Sigmoid colon (tissue), 7 donors: ENCODE measurements at places on chromosomes 12 and 14.
A peak's percentile ranks its signal among the peaks of the same experiment; 100 is the strongest.

DNA sequence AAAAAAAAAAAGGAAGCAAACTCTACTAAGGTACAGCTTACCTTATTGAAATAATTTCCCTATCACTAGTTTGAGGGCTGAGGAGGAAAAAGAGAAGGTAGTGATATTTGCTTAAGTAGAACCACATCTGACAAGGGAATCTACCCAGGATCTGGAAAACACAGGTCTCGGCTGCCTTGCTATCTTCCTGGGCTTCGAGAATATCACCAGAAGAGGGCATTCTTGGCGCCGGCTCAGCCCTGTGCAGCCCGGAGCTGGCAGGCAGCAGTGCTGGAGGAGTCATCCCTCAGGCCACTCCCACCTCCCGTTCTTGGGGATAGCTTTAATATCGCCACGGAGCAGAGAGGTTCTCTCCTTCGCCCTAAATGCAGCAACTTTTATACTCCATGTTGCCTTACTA lies 1181.2 kb downstream of the VRK1 start:
- DNase-seq: peak; percentile 89

- DNase-seq: no peak
Measured at GRCh38 chr12:11524446-11524845, 125.0 kb upstream of the ETV6 start.

GRCh38 chr12:5070090-5070489 lies 26.4 kb downstream of the KCNA5 start:
- no peak for DNase-seq

GRCh38 chr14:75198291-75198933 lies 22.0 kb upstream of the TMED10 start:
- no peak for DNase-seq

DNA sequence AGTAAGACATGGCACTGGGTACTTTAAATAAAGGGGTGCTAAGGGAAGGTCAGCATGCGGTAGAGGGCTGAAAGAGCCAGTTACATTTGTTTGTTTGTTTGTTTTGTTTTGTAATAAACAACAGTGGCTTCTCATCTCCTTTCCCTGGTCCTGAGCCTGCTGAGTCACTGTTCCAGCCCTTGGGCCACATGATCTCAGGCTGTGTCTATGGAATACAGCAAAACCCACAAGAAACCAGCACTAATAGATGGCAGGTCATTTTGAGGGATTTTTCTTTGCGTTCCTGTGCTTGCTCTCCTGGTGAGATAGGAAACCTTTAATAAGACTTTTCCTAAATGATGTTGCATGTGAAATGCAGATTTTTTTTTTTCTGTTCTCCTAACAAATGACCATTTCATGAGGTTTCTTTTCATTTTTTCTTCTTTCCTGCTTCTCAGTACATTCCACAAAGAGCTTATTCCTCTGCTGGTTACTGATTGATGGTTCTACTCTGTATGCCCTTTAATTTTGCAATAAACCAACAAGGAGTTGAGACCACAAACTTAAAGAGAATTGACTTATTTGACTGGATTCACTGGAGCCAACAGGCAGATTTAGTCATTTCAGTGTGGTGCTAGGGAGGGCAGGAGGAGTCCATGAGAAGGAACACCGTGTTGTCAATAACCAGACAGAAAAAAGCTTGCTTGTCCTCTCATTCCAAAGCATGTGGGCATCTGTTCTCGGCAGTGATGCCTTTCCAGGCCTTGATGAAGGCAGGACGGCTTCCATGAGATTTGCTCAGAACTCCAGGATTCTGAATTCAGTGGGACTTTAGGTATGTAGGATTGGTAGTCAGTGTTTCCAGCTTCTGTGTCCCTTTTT lies 459.2 kb downstream of the RAD51B start:
- no peak for DNase-seq

DNA sequence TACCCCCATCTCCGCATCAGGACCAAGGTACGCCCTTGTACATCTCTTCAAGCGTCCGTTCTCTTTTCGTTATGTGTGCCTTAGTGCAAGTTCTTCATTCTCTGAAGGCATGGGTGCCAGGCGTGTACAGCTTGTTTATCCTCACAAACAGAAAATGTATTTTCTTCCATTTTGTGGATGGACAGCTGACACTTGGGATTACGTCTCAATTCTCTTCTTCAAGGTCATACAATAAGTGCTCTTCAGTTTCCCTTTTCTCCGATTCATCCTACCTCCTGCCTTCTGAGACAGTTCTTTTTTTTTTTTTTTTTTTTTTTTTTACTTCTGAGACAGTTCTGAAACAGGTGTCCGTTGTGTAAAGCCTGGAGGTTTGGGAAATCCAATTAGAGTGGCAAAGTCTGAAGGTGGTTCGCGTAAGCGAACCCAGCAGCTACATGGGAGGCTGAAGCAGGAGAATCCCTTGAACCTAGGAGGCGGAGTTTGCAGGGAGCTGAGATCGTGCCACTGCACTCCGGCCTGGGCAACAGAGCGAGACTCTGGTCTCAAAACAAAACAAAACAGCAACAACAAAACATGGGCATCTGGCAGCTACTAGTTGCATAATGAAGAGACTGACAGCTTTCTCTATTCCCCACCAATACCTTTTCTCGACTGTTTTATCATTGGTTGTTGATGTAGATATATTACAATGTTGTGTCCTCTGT lies 734 bp downstream of the COX6A1 start:
- no peak for DNase-seq

- no peak for DNase-seq
Measured at GRCh38 chr12:48221645-48222044, 18.6 kb upstream of the OR10AD1 start.

DNA sequence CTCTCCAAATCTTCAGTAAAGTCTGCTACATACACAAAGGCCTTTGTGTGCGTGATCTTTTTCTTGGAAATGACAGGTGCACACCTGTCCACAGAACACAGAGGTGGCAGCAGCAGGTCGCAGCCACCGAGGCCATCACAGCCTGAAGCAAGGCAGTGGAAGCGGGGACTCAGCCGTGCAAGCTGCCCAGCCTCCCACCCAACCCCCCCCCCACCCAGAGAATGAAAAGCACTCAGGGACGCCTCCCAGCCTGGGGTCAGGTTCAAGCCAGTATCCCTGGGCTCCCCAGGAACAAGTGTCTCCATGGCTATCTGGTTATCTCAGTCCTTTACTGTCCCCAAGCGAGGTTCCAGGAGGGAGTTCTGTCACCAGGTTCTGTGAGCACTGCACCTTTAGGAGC lies 31.2 kb upstream of the TSPAN9 start:
- peak; percentile 12 for DNase-seq

- DNase-seq: no peak
Measured at GRCh38 chr12:67594888-67595287, 53.7 kb upstream of the DYRK2 start.

GRCh38 chr12:59070322-59070933 lies 150.1 kb upstream of the LRIG3 start:
- DNase-seq: no peak

DNA sequence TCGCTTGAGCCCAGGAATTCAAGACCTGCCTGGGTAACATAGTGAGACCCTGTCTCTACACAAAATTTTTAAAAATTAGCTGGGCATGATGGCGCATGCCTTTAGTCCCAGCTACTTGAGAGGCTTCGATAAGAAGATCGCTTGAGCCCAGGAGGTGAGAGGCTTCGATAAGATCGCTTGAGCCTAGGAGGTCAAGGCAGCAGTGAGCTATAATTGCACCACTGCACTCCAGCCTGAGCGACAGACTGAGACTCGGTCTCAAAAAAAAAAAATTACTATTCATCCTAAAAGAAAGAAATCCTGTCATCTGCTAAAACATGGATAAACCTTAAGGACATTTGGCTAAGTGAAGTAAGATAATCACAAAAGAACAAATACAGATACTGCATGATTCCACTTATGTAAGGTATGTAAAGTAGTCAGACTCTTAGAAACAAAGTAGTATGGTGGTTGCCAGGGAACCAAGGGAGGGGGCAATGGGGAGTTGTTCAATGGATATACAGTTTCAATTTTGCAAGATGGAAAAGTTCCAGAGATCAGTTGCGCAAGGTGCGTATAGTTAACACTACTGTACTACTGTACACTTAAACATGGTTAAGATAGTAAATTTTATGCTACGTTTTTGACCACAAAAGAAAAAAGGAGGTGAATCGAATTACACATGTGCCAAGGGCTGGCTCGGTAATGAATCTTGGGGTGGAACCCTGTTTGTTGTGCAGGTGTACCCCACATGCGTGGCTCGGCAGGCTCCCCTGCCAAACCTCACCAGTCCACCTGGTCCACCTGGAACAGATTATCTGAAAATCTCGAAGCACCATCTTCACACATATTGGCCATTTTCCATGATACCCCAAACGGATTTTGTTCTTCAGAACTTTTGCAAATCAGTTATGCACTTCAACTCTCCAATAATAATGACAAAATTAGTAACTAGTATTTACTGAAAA lies 18.3 kb upstream of the ATP2A2 start:
- no peak for DNase-seq

- no peak for DNase-seq
Measured at GRCh38 chr12:62654326-62655241, 188.0 kb downstream of the MON2 start.

DNA sequence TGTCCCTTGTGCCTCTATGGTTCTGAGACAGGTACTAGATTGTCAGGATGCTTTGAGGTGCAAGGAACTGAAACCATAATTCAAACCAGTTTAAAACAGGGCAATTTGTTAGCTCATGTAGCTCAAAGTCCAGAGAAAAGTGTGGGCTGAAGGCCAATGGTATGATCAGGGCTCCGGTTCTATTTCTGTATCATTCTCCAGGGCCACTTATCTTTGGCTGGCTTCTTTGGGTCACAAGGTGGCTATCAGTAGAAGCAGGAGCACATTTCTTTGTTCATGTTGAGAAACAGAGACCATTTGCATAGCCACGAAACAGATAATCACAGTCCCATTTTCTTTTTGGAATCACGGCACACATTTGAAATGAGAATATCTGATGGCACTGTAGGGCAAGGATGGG lies 294.9 kb downstream of the ETNK1 start:
- DNase-seq: no peak

DNA sequence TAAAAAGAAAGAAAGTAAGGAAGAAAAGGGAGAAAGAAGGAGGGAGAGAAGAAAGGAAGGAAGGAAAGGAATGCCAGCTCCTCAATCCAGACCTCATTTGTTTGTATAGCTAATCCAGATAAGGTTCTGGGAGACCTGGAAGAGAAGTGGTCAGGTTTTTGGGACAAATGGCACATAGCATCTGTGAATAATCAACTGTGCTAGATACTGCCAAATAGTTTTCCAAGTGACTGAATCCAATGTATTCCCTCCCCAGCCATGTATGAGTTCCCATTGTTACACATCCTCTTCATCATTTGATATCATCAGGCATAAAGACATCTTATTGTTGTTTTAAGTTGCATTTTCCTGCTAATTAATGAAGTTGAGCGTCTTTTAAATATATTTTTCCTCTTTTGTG lies 18.6 kb upstream of the PTGR2 start:
- DNase-seq: no peak

GRCh38 chr12:95805864-95806671 lies 15.5 kb upstream of the NTN4 start:
- DNase-seq: no peak

GRCh38 chr12:45509187-45509586 lies 220.3 kb upstream of the ARID2 start:
- no peak for DNase-seq

- no peak for DNase-seq
Measured at GRCh38 chr12:53828598-53828997, 76.8 kb upstream of the CISTR start.

DNA sequence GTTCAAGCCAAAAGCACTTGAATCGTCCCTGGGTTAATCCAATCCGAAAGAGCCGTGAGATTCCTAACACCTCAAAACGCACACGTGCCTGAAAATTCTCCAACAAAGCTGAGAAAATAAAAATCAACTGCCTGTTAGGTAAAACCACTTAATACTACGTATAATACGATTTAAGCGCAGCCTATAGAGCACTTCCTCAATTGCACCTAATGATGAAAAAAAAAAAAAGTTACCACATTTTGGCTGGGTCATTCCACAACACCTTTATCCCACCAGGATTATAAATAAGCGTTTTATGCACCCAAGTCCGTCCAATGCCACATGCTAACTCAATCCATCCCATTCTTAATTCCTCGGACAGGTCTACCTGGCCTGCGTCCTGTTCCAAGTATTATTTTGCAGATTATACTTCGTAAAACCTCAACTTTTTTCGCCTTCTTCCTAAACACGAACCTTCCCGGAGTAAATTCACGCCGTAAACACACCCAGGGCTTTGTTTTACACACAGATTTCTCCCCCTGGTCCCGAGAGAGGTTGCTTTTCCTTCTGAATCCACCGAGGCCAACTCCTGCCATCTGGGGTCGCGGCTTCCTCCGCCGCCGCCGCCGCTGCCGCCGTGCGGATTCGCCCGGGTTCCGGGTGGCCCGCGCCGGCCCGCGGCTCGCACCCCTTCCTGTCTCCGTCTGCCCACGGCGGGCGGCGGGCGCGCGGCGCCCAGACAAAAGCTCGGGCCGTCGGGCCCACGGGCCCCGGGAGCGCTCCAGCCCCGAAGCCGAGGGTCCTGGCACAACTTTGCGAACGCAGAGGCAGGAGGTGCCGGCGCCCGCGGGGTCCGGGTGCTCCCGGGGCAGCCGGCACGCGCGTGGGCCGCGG lies 66.2 kb downstream of the RNF34 start:
- DNase-seq: no peak

DNA sequence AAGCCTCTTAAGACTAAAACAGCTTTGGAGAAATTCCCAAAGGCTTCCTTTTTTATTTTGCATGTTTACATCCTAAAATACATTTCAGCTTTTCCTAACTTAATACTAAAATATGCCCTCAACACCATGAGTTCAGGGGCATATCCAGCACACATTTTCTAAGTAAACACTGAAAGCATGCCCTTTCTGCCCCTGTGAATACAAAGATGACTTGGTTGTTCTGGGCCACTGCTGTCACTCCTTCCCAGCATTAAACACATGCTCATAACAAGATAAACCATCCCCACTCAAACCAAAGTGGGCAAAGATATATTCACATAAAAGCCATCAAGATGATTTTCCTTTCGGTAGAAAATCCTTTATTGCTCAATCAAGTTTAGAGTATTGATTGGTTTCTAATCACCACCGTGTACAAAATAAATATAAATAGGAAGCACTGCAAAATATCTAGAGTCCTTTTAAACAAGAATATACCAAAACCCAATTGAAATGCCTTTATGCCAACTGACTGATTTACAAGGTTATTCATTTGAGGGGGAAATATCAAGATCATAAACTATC lies 1.9 kb downstream of the CCNB1IP1 start:
- DNase-seq: no peak

- no peak for DNase-seq
Measured at GRCh38 chr12:87930033-87930432, 99.2 kb downstream of the C12orf50 start.

DNA sequence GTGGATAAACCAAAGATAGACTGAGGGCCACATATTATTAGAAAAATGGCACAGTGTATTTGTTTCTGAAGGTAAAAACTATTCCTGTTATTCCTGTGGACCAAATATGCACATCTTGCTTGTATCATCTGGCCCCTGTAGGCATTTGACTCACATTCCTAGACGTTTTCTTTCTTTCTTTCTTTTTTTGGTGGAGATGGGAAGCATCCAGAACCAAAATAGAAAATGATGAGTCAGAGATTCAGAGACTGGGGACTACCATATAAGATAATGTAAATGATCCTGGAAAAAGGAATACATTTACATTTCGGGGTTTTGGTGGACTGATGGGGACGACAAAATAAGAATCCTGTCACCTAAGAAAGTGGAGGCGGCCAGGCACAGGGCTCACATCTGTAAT lies 24.2 kb downstream of the TRIM9 start:
- no peak for DNase-seq
